ENCODE measurements at places on chromosomes 2 and 18.

DNA sequence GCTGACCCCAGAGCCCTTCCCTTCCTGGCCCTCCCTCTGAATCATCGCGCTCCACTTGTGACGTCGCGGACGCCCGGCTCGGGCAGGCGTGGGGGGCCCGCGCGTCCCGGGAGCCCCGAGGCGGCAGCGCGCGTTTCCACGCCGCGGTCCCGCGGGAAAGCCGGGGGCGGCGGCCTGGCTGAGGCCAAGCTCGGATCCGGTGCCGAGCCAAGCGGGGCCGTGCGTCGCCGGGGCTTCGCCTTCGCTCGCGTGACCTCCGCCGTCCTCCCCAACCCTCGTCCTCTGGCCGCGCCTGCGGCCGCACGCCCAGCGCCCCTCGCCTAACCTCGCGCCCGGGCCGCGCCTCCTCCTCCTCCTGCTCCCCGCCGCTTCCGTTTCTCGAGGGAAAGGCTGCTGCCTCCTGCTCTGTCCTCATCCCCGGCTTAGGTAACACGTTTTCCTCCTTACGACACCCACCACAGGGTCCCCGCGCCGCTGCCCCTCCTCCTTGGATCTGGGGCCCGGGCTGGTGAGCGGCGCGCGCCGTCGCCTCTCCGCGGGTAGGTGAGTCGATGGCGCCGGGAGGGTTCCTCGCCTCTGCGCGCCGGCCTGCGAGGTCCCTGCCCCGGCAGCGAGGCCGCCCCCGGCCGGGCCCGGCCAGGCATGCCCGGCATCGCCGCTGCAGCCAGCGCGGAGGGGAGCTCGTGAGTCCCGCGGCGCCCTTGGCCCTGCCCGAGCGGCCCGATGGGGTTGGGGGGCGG lies at the start of gene INPP1:
Gene INPP1, plus strand, starts transcription at position 54 of the 740 bp plus-strand sequence. CDS start 16,514 bp downstream, outside the sequence.
- DNase-seq = peak; percentile 27

GRCh38 chr2:65700004-65700651 lies 267.7 kb upstream of the SPRED2 start:
- DNase-seq = no peak

DNA sequence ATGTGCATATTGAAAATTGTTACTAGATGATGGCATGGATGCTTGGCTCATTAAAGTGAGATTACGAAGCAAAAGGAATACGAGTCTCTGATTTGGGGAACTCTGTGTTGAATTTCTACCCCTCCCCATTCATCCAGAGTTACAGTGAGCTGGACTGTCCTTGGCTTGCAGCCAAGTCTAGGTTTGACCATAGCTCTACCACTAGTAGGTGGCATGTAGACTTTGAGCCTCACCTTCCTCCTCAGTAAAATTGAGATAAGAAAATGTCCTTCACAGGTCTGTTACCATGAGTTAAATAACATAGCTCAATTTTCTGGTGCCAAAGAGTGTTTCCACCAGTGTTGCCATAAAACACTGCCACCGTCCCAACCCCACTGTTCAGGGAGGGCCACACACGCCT lies 727.6 kb upstream of the ID2 start:
- no peak for DNase-seq

- DNase-seq = no peak
These were observed 94.4 kb upstream of the NOSTRIN start for GRCh38 chr2:168708080-168708479.

DNA sequence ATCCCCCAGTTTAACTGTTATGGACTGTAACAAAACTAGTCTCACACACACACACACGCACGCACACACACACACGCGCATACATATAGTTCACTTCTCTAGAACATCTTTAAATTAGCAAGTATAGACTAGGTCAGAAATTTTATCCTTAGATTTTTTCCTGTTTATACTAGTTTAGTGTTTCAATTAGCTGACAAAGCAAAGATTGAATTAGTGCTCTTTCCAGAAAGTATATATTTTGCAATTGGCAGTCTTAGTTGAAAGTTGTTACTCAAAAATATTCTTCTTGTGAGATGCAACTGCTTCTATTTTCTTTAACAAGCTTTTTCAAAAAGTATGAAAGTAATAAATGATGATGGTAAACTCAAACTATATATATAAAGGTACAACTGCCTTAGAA lies 22.5 kb downstream of the PLEKHA3 start:
- DNase-seq = no peak

DNA sequence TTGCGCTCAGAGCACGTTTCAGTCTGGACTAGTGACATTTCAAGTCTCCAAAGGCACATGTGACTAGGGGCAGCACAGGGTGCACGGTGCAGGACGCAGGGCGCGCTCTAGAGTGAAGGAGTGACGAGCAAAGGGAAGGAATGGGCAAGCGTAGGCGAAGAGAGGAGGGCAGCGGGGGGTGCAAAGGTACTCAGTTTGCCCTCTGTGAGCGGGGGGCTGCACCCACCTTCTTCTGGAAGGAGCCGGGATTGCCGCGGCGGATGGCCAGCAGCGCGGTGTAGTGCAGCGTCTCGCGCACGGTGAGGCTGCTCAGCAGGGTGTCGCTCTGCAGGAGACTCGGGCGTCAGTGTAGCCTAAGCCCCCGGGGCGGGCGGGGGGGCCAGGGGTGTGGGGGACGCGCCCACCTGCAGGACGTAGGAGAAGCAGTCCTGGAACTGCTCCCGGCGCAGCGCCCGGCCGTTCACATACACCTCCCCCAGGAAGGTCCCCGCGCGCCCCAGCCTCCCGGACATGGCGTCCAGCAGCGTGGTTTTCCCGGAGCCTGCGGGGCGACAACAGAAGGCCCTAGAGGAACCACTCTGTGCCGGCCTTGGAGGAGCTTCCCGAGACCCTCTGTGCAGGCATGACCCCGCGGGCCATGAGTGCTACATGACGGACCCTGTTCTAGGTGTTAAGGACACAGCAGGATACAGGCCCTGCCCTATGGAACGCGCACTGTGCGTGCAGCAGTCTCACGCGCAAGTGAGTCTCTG lies 6.9 kb downstream of the ABCG5 start:
- DNase-seq = no peak

- DNase-seq = no peak
These were observed 26.2 kb downstream of the KLF7 start for GRCh38 chr2:207139552-207139951.

GRCh38 chr18:76376225-76376624 lies 118.8 kb downstream of the ZNF516 start:
- DNase-seq = no peak

DNA sequence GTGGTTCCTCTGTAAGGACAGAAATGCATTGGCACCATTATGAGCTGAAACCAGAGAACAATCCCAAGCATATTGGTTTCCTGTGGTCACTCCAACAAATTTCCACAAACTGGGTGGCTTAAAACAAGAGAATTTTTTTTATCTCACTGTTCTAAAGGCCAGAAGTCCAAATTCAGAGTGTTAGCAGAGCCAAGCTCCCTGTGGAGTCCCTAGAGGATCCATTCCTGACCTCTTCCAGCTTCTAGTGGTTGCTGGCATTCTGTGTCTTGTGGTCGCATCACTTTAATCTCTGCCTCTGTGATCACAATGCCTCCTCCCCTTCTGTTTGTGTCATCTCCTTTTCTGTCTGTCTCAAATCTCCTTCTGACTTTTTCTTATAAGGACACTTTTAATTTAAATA lies 380.3 kb downstream of the NYAP2 start:
- no peak for DNase-seq

DNA sequence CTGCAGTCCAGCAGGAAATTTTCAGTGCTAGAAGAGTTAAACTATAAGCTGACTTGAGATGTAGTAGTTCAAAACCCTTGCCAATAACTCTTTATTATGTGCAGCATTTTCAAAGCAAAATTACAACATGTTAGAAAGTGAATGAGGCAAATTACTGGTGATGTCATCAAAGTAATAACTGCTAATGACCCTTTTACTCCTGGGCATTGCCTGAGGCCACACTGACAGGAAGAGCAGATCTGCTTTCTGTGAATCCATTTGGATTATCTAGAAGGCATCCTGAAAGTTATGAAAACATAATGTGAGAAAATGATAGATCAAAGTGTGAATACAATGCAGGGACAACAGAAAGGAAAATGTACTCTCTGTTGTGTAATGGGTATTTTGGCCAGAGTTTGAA lies 139.6 kb upstream of the TRIB2 start:
- peak; percentile 2 for DNase-seq

- DNase-seq = peak; percentile 51
These were observed at the start of gene MFSD6 for GRCh38 chr2:190407662-190408537. MFSD6 (plus strand) TSS chr2:190408355; CDS start chr2:190436030, 27,675 bp downstream.

DNA sequence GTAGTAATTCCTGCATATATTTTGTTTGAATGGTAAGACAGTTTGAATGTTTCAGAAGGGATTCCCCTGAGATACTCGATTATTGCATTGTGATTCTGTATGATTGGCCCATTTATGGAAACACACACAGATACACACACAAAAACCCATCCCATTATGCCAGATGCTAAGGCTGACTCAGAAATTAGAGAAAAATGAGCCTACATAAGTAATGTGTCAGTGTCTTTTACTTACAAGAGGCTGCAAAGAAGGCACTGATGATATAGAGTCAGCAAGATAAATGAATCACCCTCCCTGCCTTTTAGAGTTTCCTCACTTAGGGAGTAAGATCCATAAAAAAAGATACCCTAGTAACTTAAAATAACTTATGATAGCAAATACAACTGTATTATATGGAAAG lies 1481.1 kb upstream of the ACVR2A start:
- no peak for DNase-seq

- DNase-seq = no peak
These were observed 62.6 kb downstream of the EMX1 start for GRCh38 chr2:72979896-72980295.

DNA sequence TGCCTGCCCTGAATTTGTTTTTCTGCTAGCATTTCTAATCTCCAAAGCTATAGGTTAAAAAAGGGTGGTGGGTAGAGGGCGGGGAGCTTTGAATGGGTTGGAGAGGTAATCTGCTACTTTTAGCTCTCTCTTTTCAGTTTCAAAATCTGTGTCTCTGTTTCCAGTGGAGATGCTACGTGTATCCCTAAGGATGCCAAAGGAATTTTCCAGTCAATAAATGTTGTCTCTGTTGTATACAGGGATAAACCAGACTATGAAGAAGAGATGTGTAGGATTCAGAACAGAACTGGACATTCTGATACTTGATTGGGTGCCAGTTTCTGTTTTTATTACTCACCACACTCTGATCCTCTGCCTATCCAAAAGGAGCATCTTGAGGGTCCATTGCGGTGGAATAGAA lies 50.1 kb downstream of the TMEM178A start:
- DNase-seq = no peak

DNA sequence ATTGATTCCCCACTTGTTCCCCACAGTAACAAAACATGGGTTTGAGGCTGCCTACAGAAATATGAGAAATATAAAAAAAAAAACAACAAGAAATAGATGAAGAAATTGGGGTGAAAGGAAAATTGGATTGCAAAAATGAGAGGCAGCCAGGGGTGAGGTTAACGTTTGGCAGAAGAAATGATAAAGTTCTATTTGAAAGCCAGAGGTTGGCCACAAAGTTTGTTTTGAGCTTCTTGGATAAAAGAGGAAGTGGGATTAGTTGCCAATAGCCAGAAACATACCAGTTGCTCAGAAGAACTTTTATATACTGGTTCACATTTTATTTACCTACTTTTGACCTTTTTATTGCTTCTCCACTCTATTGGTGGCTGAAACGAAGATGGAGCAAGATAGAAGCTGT lies 67.5 kb downstream of the FASTKD2 start:
- no peak for DNase-seq

- DNase-seq = no peak
These were observed 35.7 kb downstream of the AMER3 start for GRCh38 chr2:130790804-130791616.

- DNase-seq = no peak
These were observed 277.9 kb downstream of the NDUFA10 start for GRCh38 chr2:239747274-239747673.

GRCh38 chr18:62625019-62625418 lies 90.3 kb upstream of the PHLPP1 start:
- DNase-seq = no peak

- peak; percentile 48 for DNase-seq
These were observed 28.0 kb downstream of the GCG start for GRCh38 chr2:162123806-162124758.

GRCh38 chr18:12086249-12086648 lies 7.4 kb upstream of the ANKRD62 start:
- no peak for DNase-seq

GRCh38 chr2:138670734-138671133 lies 109.5 kb downstream of the NXPH2 start:
- DNase-seq = no peak

- DNase-seq = no peak
These were observed 362.2 kb downstream of the LRATD1 start for GRCh38 chr2:14994721-14995120.

DNA sequence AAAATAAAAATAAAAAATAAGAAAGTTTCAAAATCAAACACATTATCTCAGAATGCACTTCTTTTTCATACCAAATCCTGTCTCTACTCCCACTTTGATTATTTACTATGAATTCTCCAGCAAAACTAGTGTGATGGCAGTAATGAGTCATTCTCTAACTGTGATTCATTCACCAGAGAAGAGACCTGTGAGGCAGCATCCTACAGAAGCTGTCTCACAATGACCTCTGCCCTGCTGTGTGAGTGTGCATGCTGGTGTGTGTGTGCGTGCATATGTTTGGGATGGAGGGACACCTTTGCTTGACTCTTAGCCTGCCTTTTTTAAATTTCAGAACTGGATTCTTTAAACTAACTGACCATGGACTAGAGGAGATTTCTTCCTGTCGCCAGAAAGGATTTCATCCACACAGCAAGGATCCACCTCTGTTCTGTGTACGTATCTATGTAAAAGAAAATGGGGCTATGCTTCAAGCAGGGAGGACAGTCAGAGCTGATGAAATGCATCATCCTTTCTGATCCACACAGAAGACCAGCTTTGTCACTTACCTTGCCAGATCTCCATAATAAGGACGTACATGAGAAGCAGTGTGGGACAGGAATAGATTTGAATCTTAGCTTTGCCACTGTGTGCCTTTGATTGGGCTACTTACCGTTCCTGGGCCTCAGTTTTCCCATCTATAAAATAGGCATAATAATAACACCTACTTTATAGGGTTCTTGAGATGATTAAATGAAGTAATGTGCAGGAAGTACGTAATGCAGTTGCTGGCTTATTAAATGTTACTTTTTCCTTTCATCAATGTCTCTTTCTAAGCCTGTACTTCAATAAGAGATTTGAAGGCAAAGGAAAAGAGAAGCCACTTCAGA lies 31.2 kb downstream of the STAMBP start:
- no peak for DNase-seq
